ENCODE measurements at places on chromosomes 11 and 22.

GRCh38 chr11:129283141-129283540 is 91.0 kb upstream of the ARHGAP32 start:
- DNase-seq, result no peak

GRCh38 chr11:71940561-71941219 is 11.8 kb downstream of the RNF121 start:
- no peak for DNase-seq

- no peak for DNase-seq
These were observed 30.3 kb upstream of the NECTIN1 start for GRCh38 chr11:119759324-119759723.

DNA sequence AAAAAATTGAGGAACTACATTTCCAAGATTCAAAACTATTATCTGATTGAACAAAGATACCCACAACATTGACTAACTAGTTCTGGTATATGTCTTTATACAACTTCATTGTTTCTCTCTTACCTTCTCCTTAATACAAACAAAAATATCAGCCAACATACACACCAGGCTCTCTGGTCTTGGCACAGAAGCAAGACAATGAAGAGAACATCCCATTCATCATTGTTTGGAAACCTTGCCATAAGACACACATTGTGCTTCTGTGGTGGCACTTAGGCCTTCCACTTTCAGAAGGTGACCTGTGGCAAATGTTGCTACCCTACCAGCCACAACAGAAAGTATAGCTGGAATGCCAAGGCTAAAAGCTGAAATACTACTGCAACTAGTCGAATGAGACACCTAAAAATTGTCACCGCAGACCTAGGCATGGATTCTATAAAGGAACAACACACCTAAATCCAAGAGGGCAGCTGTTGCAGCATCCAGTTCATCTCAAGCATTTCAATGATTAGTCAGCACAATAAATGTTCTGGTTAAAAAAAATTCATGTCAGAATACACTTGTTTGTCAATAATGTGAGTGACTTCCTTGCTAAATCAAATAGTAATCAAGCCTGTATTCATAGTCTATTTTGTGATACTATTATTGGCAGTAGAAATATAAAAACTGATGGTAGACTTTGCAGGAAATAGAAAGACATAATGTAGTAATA is 26.3 kb downstream of the MAP6 start:
- no peak for DNase-seq

DNA sequence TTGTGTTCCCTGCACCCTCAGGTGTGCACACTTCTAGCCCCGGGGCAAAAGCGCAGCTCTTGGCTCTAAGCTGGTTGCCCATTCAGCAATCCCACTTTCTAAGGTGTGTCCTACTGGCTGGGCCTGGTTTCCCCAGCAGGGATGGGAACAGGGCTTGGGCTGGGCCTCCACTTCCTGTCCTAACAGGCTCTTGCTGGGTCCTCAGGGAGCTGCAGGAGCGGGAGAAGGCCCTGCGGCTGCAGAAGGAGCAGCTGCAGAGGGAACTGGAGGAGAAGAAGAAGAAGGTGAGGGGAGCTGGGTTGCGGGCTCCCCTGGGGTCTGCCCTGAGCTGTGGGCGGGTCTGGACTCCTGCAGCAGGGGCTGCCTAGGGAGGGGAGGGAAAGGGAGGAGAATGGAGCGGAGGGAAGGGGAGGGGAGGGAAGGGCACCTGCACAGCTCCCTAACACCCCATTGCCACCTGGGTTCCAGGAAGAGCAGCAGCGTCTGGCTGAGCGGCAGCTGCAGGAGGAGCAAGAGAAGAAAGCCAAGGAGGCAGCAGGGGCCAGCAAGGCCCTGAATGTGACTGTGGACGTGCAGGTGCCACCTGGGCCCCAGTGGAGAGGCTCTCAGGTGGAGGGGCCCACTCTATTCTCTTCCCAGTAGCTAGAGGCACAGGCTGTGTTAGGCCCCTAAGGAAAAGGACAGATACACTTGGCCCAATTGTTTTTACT is 24.6 kb downstream of the INCENP start:
- no peak for DNase-seq

DNA sequence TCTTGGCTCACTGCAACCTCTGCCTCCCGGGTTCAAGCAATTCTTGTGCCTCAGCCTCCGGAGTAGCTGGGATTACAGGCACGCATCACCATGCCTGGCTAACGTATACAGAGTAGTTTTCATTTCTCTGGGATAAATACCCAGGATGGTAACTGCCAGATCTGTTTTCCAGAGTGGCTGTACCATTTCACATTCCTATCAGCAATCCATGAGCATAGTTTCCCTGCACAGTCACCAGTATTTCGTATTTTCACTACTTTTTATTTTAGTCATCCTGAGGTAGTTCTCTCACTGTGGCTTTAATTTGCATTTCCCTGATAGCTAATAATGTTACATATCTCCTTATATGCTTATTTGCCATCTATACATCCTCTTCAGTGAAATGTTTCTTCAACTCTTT is 11.0 kb upstream of the SCARF2 start:
- no peak for DNase-seq

- DNase-seq, result no peak
These were observed 1.6 kb downstream of the CD59 start for GRCh38 chr11:33734441-33735270.

- no peak for DNase-seq
These were observed 23.5 kb downstream of the FZD4 start for GRCh38 chr11:86931548-86932258.

DNA sequence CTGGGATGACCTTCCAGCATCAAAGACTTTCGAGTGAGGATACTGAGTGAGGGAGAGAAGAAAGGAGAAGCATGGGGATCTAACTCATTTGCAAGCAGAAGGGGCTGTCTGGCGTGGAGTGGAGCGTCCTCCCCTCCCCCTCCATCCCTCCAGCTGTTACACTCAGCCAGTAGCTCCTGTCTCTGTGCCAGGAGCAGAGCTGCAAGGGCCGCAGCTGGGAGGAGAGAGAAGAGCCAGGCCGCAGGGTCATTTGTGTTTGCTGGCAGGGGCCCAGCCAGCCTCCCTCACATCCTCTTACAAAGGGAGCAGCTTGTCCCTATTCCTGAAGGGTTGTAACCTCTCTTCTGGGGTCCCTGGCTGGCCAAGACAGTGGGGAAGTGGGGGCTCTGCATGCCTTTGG is 57.9 kb downstream of the NECTIN1 start:
- no peak for DNase-seq

- DNase-seq, result no peak
These were observed 64.6 kb upstream of the ADSL start for GRCh38 chr22:40281717-40282116.

DNA sequence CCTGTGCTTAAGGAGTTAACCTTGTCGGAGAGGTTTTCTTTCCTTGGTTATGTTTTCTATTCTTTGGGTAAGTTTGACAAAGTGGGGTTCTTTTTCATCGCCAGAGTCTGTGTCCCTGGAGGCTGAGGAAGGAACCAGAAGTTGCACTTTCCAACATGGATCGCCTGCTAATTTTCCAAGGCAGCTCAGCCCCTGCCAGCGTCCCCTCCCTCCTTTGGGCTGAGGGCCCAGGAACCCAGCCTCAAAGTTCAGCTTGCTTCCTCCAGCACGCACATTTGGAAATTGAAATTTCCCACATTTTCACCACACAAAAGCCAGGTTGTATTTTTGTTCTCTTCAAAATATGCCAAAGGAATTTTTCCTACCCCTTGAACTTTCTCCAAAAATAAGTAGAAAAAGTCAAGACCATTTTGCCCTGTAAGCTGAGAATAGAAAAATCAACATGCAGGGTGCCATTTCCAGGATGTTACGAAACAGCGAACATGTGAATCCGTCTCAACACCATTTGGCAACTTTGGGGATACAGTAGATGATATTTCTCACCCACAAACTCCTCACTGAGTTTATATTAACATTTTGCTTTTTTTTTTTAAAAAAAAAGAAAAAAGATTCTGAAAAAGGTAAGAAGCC is 343.5 kb downstream of the TENM4 start:
- DNase-seq, result no peak

DNA sequence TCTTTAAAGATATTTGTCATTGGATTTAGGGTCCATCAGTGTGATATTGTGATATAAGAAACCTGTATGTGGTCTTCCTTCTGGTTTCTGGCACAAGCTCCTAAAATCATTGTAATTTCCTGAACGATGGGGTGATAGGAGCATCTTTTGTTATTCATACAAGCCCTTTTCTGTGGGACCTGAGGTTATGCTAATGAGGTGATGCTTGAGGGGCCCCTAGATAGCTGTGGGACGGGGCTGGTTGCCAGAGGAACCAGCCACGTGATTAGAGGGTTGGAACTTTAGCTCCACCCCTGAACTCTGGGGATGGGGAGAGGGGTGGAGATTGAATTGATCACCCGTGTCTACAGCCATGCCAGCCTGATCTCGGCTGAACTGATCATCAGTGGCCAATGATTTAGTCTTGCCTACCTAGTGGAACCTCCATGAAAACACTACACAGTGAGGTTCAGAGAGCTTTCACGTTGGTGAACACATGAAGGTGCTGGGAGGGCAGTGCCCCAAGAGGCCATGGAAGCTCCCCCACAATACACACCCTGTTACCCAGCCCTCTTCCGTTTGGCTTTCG is 62.8 kb downstream of the BCR start:
- no peak for DNase-seq

- no peak for DNase-seq
These were observed 40.5 kb downstream of the PITPNB start for GRCh38 chr22:27878541-27878940.

DNA sequence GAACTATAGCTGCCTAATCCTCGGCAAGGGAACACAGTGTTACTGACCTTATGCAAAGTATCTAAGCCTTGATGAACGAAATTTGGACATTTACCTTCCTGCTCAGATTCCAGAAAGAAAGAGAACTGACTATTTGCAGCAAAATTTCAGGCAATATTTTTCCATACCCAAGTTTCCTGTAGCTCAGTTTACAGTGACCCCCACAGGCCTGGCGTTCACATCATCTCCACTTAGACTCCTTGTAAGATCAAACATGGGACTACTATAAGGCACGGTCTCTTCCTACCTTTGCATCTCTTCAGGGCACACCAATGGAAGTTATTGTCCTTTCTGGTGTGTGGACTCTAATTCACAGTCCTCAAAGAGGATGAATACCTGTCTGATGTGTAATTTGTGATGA is 21.1 kb downstream of the MS4A6A start:
- no peak for DNase-seq

DNA sequence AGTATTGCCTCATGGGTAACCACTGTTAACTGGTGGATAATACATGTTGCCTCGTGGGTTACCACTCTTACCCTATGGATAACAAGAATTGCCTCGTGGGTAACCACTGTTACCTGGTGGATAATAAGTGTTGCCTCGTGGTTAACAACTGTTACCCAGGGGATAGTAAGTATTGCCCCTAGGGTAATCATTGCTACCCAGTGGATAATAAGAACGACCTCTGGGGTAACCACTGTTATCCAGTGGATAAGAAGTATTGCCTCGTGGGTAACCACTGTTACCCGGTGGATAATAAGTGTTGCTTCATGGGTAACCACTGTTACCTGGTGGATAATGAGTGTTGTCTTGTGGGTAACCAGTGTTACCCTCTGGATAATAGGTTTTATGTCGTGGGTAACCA is 28.1 kb upstream of the NXPE4 start:
- no peak for DNase-seq

- DNase-seq, result no peak
These were observed 49.8 kb upstream of the BLID start for GRCh38 chr11:122165607-122166371.

DNA sequence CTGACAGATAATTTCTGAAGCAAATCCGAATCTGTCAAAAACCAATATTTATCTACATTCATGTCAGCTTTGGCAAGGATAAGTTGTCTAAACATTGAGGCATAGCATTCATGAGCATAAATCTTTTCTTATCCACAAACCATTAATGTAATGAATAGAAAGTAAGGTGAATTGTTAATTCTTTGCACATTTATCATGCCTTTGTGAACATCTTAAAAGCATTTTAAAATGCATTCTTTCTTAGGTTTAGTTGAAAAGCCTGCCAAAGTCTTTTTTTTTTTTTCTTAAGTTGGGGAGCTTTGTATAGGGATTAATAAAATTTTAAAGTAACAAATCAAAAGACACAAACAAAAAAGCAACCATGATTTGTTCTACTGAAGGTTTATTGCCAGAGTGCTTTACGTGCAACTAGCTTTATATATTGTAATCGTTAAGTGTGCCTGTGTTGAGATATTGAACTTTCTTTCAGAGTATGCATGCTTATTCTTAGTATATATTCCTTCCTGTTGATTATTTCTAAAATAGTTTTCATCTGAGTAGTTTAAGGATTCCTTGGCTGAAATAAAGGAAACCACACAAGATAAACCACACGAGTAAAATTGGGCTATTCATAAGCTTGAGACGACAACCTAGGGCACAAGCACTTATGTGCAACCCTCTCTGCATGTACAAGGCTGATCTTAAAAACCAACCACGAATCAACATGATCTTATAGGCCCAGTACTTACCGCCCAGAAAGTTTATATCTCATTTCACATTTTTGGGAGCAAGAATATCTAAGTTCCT is 1110.9 kb upstream of the CNTN5 start:
- no peak for DNase-seq

GRCh38 chr11:45229401-45230020 is 56.6 kb downstream of the SYT13 start:
- no peak for DNase-seq

DNA sequence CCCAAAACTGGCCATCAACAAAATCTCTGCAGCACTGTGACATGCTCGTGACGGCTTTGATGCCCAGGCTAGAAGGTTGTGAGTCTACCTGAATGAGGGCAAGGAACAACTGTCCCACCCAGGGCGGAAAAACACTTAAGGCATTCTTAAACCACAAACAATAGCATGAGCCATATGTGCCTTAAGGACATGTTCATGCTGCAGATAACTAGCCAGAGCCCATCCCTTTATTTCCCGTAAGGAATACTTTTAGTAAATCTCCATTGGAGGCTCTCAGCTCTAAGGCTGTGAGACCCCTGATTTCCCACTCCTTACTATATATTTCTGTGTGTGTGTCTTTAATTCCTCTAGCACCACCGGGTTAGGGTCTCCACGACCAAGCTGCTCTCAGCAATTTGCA is 3.4 kb downstream of the CHORDC1 start:
- no peak for DNase-seq

DNA sequence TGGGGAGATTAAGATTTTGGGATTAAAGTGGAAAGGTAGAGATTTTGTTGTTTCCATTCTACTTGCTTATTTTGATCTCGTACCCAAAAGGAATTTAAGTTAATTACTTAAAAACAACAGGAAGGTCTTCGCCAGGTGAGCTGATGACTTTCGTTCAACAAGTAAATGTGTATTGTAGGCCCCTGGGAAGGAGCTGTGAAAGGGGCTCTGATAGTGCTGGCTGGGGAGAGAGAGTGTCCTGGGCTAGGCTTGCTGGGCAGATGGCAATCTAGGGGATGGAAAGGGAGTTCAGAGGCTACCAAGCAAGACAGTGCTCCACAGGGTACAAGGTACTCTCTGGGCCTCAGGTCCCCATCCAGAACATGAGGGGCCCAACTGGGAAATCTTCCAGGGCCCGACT is 189.4 kb downstream of the CEP164 start:
- DNase-seq, result no peak

DNA sequence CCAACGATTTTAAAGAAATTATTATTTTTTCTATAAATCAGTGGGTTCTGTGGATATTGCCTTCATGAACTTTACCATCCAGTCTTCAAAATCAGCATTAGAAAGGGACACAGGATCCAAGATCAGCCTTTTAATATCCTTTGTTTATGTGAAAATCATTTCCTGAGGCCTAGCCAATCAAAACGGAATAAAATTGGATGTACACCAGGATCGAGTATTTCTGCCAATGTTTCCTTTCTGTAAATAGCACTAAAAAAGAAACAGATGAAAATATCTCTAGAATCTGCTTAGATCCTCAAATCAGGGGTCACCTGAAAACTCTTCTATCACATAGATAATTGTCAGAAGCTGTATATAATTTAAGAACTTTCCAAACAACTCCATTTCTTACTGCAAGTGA is 1598.5 kb downstream of the LRRC4C start:
- no peak for DNase-seq
